GM19239 (cell line): ENCODE measurements at places on chromosomes 4 and X.

DNA sequence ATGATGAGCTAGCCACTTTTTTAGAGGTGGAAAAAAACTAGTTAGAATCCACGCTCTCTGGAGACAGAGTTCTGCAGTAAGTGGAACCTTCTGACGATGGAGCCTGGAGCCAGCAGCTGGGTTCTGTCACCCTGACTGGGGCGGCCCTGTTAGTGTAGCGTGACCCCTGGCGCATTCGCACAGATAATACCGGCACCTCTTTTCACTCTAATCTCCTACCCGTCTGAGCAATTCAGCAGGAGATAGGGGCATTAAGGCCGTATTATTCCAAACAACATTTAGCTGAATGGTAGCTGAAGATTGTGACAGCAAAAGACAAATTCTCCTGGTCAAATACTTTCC is 292.6 kb downstream of the FBXO8 start:
- DNase-seq = no peak

DNA sequence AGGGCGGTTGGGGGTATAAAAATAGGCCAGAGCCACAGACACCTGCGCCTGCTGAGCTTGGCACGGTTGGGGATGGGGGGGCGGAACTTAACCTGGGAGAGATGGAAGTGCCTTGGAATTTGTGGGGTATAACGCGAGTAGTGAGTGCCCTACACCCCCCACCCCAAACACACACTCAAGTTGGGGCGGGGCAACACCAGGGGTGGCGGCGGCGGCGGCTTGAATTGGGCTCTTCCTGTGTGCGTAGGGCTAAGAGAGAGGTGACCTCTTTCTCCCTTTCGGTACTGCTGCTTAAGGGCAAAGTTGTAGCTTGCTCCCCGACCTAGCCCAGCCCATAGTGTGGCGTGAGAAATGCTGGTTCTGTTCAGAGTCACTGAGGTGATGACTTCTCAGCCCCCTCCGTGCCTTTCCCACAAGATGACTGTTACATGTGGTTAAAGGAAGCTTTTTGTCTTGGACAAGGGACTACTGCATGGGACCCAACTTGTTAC is 839 bp downstream of the STK26 start:
- DNase-seq = no peak

DNA sequence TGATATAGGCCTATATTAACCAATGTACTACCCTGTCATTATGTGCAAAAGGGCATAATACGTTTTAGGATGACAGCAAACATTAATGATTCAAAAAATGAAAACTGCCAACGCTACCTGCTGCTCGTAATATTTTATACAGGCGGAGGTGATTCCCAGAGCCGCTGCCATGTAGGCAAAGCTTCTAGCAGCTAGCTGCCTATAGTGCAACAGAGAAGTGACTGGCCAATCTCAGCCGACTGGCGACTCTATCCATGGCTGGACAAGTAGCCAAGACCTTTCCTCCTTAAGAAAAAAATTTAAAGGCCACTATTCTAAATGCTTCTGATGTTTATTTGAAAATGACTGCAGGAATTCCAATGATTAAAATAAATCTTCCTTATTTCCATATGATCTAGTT is 1.9 kb downstream of the PPARGC1A start:
- DNase-seq = no peak

GRCh38 chr4:75723163-75724065 is 963 bp upstream of the USO1 start:
- DNase-seq = no peak

DNA sequence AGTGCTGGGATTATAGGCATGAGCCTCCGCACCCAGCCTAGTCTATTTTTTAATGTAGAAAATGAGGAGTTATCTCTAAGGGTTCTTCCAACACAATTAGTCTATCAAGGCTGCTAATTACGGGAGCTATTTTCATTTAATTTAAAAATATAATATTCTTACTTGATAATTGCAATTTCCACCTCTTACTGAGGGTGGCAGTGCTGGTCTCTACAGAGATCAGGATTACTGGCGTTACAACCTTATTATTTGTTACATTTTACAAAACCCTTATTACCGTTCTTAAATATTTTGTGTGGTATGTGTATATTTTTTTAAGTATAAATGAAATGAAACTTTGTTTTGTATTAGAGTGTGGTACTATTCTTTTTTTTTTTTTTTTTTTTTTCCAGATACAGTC is 17.6 kb upstream of the GK start:
- DNase-seq = no peak

GRCh38 chr4:8343262-8343966 is 73.9 kb downstream of the HTRA3 start:
- no peak for DNase-seq

- DNase-seq = no peak
These were observed 12.6 kb upstream of the NR3C2 start for GRCh38 chr4:148454835-148455234.

DNA sequence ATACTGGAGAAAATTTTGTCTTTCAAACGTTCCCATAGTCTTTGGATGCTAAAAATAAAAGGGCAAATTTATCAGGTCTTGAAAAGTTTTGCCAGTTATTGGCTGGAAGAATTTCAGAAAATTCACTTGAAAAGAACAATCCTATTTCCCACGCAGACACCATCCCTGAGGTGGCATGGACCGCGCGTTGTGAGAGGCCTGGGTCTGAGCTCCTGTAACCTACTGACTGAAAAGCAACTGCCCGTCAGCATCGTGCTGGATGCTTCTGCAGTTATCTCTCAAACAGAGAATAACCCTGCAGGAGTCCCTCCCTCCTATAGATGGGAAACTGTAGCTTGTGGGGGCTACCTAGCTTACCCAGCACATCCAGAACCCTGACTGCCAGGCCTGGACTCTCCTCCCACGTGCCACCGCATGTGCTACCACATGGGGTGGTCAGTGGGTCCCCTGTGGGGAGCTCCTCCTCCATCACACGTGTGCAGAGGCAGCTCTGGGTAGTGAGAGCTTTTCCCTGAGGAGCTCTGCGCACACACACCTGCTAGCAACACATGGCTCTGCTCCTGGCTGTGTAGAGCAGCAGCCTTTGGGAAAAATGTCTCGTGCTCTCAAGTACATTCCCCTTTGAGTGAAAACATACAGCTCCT is 36.1 kb downstream of the NSG1 start:
- DNase-seq = no peak

- no peak for DNase-seq
These were observed 1.6 kb downstream of the KDR start for GRCh38 chr4:55123791-55124190.

DNA sequence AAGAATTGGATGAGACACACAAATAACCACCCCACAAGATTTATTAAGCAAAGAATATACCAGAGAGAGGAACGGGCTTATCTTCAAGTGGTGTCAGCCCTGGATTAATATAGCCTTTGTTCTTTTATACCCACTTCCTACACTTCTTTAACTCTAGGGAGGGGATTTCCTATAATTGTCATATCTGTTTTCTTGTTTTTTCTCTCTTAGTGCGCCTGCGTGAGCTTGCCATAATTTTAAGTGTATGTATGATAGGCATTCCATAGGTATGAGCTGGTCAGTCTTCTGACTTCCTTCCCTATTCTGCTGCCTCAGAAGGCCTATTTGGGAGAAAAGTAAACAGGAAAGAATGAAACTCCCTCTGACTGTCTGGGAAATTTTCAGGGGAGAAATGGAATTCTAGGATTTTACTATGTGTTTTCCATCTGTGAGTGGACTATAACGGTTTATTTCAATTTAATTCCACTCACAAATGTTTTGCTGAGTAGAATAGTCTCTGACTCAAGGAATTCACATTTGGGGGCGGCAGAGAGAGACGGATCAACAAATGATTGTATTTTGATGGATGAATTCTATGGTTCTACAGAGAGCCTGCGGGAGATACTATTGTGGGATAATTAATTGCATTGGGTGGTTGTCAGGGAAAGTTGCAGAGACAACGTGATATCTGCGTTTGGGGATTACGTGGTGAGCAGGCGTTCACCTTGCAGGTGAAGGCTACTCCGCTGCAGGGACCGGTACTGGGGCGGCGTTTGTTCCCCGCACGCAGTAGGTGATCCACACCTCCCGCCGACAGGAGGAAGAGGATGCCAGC is 626 bp upstream of the CEP135 start:
- no peak for DNase-seq

- DNase-seq = no peak
These were observed 50.3 kb downstream of the MAML3 start for GRCh38 chr4:140103676-140104075.
